GM23338 (cell line): ENCODE measurements at places on chromosomes 7 and 10. TPM values are rescaled to one million over a fixed set of nuclear protein-coding genes. Genes with fewer than 3 reads are reported as not detected.
A peak's percentile ranks its signal among the peaks of the same experiment; 100 is the strongest.

DNA sequence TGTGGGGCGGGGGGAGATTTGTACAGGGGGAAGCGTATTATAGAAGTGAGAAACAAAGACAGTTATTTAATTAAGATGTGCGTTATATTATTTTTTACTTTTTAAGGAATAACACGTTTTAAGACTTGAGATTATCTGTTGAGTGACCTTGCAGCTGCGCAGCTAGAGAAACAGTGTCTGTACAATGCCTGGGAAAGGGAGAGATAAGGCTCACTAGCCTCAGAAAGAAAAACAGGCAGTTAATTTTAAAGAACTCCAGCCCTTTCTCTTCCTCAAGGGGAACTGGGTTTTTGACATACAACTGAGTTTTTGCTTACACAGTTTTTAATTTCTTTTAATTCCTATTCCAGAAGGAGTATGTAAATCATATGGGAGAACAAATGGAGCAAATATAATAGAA, 50.7 kb downstream of the LMBR1 start:
- DNase-seq, result no peak

GRCh38 chr10:69835875-69836730, 34.4 kb downstream of the COL13A1 start:
- no peak for DNase-seq

DNA sequence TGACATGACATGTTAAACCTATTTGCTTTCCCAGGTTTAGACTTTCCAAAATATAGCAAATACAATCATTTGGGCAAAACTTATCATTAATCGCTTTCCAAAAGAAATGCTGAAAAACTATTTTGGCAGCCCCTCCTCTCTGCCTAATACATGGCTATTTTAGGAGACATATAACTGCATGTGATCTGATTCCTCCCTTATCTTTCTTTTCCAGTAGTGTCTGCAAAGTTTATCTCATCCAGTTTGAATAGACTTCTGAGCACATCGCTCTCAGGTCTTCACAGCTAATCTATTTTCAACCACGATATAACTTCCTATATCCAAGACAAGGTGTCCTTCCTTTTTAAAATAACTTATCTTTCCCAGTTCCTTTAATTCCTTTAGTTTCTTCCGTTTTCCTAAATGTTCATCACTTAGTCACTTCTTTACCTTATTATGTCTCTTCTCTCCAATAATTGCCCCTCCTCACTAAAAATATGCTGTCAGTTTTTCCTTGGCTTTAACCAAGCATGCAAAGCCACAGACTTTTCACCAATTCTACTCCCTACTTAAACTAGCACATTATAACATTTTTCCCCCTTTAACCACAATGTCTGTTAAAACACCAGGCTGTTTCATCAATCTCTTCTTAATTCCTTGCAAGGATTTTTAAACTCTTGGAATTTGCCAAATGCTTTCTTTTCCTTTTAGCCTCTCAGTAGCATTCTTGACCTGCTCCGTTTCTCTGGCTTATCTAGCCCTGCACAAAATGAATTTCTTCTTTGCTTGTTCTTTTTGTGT, 24.4 kb downstream of the GNG11 start:
- DNase-seq, result no peak

The PLXNA4 gene
- total RNA-seq, result 0.54 and 0.80 TPM in 2 replicates

The AMZ1 gene
- 0.73 and 1.6 TPM in 2 replicates for total RNA-seq

- DNase-seq, result peak; percentile 81
These were observed 52.1 kb upstream of the ZNF438 start for GRCh38 chr10:31083765-31084184.

- peak; percentile 80 for DNase-seq
These were observed 500.5 kb upstream of the LRRN3 start for GRCh38 chr7:110590415-110590814.

- DNase-seq, result no peak
These were observed 7.0 kb upstream of the PDCD4 start for GRCh38 chr10:110864662-110865140.

DNA sequence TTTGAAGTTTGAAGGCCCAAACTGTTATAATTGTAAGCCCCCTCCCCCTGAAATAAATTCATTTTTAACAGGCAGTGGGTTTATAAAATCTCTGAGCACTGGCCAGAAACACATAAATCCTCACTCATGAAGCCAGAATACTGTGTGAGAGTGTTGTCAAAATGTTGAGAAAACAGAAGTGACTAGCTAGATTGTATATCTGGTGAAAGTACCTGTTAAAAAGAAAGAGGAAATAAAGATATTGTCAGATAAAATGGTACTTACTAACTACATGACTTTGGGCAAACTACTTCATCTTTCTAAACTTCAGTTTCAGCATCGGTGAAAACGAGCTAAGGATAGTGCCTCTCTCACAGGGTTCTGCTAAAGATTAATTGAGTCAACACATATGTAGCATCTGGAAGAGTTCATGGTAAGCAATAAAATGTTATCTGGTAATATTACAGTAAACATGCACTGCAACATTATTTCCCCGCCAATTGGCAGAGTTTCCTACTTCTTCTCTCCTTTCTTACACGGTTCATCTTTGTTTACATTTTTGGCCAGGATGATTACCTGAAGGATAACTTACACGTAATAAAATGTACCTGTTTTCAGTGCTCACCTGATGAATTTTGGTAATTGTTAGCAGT, 202.5 kb upstream of the CHRM2 start:
- DNase-seq, result no peak

- DNase-seq, result no peak
These were observed 18.0 kb upstream of the NUDCD3 start for GRCh38 chr7:44508328-44509030.

DNA sequence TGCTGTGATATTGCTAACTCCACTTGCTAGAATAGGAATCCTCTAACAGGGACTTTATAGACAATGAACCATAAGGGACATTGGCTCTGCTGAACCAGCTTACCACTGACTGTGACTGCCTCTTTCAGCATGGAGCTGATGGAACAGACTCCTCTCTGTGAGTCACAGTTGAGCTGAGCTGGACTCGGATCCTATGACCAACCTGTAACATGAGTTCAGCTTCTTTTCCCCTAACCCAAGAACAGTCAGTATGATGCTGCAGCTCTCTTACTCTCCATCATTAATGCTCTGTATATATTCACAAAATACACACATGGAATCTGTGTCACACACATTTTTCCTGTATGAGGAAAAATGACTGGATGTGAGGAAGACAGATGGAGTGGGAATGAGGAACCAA, 177.9 kb upstream of the BET1 start:
- no peak for DNase-seq

The GTF2IRD1 gene
- total RNA-seq, result 21.9 and 28.7 TPM in 2 replicates

The LFNG gene
- total RNA-seq, result 24.5 and 35.4 TPM in 2 replicates

- no peak for DNase-seq
These were observed 338.3 kb downstream of the KCNMA1 start for GRCh38 chr10:77299320-77299719.

- DNase-seq, result peak; percentile 39
These were observed 589 bp upstream of the ZFAND4 start for GRCh38 chr10:45673074-45673648.

- peak; percentile 55 for DNase-seq
These were observed 97.2 kb downstream of the SLC25A13 start for GRCh38 chr7:96224685-96225084.

DNA sequence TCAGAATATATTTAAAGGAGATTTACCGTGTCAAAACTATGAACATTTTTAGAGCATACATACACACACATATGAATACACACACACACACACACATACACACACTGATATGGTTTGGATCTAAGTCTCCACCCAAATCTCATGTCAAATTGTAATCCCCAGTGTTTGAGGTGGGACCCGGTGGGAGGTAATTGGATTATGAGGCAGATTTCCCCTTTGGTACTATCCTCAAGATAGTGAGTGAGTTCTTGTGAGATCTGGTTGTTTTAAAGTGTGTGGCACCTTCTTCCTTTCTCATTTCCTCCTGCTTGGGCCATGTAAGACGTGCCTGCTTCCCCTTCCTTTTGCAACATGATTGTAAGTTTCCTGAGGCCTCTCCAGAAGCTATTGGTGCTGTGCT, 515.0 kb upstream of the ZMIZ1 start:
- DNase-seq, result no peak

GRCh38 chr10:29617880-29618340, 16.9 kb downstream of the SVIL start:
- no peak for DNase-seq

DNA sequence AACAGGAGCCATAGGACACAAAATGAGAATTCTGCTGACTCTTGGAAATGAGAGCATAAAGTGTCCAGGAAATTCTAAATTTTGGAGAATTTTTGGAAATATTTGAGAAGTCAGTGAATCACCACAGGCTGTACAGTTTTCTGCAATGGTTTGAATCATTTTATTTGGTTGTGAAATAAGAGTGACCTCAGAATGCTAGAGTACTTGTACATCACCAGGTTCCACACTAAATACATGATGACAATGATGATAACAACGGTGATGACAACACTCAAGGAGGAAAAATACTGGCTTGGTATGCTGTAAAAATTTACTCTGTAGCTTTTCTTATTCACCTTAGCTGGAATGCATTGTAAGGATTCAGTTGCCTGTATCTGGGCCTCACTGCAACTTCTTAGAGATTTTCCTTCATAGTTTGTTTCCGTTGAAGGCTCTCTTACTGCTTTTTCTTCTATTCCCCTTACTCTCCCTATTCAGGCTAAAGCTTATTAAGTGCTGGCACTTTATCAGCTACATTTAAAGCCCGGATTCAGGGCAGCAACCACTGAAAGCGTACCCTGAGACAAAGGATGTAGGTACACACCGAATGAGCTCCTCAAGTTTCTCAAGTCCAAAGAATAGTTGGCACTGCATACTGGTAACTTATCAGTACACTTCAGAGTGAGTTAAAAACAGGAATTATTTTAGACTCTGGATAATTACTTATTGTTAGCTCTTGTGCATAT, 30.2 kb upstream of the NME8 start:
- DNase-seq, result no peak

- no peak for DNase-seq
These were observed 22.3 kb downstream of the HYAL4 start for GRCh38 chr7:123867225-123867624.

DNA sequence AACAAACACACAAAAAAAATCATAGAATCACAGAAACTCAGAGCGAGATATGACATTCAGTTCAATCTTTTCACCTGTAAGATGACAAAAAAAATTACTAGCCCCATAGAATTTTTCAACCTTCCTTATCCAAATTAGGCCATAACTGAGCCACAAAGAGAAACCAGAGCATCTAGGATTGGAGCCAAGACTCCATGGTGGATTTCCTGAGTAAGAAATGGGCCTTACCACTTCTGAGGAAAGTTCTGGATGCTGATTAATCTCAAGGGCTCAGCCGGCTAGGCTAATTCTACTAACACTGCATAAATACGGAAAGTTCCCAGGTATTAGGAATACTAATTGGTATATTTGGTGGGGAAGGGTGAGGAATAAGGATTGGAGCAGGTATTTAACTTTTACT, 16.8 kb downstream of the LIPM start:
- DNase-seq, result no peak

DNA sequence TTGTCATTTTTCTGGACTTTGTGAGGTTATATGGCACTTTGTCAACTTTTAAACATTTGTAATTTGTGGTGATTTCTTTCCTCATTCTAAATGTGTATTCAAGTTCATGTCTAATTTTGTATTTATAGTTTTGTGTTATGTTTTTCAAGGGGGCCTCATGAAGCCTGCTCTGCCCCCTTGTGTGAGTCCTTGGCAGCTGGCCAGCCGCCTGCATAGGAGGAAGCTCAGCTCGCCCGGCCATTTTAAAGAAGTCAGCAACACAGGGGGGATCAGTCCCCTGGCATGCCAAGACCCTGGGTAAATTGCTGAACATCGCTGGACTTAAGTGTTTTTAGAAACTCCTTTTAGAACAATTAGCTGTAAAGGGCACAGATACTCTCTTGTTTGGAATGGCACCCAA, 123.0 kb downstream of the ANLN start:
- no peak for DNase-seq

DNA sequence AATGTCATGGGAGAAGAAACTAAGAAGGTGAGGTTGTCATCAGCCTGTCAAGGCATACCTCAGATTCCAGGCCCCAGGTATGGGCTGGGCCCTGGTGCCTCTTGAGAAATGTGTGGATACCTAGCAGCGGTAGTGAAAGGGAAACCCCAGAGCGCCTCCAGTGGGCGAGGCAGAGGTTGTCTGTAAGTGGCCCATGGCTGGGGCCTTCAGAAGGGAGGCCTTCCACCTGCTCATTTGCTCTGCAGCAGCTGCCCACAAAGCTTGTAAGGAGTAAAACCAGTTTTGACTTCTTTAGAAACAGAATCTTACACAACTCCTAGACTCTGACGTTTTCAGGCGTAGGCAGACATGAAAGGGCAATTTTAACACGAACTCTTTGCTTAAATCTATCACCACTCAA, 509.9 kb downstream of the PARD3 start:
- peak; percentile 96 for DNase-seq

- no peak for DNase-seq
These were observed 529.6 kb downstream of the DNAJB6 start for GRCh38 chr7:157866336-157866924.

The CCDC172 gene
- total RNA-seq, result 3.8 and 4.6 TPM in 2 replicates

DNA sequence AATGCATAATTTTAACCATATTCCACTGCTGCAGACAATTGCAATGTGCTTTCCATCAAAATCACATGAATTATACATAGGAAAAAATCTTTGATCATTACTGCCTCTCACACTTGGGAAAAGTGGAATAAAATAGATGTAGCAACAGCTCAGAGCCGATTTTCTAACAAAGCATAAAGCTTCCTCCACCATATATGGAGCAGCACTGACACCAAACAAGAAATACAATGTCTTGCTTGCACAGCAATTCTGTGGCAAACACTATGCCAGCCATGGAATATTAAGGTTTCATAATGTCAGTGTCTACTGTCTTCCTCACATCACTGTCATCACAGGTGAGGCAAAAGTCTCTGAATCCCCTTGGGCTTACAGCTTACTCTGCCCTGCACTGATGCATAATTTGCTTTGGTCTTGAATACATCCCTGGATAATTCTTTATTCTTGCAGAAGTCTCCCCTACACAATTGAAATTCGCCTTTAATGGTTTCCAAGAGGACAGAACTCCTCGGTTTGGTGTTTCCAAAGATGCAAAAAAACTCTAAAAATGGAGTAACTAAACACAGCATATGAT, 198.5 kb downstream of the CACNA2D1 start:
- no peak for DNase-seq

The THSD7A gene
- 1.3 and 1.7 TPM in 2 replicates for total RNA-seq

DNA sequence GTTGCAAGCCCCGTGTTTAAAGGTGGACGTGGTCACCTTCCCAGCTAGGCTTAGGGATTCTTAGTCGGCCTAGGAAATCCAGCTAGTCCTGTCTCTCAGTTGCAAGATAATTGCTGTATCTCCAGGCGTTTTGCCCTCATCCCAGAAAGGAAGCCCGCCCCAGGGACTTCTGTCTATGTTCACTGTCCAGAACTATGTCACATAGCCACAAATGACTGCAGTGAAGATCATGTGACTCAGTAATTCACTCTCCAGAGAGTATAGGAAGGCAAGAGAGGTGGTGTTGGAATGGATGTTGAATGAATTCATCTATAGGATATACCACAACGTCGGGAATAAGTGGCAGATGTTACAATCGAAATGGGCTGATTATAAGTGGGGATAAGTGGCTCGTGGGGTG, 349 bp upstream of the ERVW-1 start:
- no peak for DNase-seq
